ENCODE measurements at places on chromosomes 13 and 19.

DNA sequence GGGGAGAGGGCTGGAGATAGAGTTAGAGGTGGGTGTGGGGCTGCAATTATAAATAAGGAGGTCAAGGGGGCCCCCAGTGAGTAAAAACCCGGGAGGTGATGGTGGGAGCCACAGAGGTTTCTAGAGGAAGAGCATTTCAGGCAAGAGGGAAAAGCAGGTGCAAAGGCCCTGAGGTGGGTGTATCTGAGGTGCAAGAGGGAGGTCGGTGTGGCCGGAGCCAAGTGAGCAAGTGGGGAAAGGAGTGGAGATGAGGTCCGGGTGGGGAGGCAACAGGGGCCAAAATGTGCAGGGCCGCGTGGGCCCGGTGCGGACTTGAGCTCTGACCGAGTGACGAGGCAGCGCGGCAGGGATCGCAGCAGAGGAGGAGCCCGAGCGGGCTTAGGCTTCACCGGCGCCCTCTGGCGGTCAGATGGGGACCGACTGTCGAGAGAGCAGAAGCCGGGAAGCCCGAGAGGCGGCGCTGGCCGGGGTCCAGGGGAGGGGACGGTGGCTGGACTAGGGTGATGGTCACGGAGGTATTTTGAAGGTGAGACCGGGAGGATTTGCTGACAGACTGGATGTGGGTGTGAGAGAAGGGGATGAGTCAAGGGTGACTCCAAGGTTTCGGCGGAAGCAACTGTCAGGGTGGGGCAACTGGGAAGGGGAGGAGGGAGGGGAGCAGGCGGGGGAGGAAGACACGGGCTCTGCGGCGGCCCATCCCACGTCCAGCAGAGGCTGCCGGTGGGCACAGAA lies 17.7 kb upstream of the SPACA4 start:
- peak; percentile 69 for DNase-seq

DNA sequence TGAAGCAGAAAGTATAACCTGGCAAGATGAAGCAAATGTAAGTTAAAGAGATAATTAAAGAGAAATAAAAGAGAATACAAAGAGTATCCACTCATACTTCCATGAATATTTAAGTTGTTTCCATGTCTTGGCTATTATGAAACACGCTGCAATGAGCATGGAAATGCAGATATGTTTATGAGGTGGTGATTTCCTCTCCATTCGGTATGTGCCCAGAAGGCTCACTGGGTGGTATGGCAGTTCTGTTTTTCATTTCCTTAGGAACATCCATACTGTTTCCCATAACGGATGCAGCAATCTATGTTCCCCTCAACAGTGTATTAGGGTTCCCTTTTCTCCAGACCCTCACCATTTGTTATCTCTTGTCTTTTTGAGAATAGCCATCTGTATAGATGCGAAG lies 272.6 kb upstream of the SOX21 start:
- no peak for DNase-seq

DNA sequence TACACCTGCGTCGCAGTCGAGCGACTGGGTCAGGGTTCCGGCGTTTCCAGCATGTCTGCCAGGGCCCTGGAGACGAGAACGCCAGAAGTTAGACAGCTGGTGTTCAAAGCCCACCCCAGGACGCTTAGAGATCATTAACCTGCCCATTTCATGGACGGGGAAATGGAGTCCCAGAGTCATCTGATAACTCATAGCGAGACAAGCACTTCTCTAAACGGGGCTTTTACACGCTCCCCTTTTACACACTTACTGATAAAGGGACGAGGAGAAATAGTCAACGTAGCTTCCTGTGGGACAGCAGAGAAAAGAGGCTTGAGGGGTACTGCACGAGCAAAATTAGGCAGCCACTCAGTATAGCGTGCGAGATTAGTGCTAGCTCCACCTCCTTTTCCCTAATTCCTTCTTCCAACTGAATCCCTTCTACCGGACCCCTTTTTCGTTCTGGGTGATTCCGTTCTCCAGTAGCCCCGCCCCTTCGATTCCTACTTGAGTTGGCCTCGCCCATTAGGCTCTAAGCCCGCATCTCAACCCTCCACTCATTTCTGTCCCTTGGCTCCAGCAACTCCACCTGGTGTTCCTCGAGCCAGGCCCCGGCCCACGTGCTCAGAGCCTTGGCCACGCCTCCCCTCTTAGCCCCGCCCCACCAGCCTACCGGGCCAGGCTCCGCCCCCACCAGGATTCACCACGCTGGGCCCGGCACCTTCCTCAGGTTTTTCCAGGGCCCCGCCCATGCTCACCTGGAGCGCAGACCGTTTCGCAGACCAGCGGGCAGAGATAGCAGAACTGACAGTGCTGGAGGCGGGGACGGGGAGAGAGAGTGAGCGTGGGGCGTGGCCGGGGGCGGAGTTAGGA lies 3.7 kb downstream of the HRC start:
- DNase-seq = no peak

- no peak for DNase-seq
Measured at GRCh38 chr19:45100201-45100600, 7.2 kb downstream of the PPP1R37 start.

GRCh38 chr13:85241060-85241459 lies 558.2 kb downstream of the SLITRK6 start:
- DNase-seq = no peak

All from NCI-H1694 treated with DMSO at 0.1 percent for 48 hours (cell line).